ENCODE measurements at places on chromosomes 2 and 18.

DNA sequence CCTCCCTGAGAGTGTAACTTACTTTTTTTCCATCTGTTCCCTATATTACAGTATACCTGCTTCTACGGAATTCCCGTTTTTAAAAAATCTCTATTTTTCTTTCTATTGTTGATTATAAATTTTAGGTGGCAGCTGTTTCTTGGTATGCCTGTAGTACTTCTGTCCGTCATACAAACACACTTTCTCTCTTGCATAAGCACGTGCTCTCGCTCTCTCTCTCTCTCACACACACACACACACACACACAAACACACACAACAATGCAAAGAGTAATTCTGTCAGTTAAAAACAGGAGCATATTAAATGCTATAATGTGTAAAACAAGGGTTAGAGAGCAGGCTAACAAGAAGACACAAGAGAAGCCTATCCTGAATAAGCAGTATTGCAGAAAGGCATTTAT, 140.5 kb downstream of the THADA start:
- no peak for ATAC-seq

DNA sequence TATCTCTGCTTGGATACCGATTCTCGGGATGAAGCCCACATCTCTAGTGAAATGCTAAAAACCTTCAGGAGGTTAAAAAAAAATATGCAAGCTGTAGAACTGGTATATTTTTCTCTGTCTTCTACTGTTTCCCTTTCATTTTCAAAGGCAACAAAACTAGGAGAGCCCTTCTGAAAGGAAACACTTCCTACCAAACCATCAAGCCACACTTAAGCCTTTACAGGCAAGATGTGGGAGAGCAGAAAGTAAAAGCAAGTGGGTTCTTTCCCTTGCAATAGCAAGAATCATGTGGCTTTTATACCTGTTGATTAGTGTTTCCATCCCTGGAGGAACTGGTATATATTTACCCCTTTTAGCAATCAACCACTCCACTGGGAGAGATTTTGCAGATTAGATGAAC, 147.9 kb upstream of the ACAA2 start:
- no peak for ATAC-seq

DNA sequence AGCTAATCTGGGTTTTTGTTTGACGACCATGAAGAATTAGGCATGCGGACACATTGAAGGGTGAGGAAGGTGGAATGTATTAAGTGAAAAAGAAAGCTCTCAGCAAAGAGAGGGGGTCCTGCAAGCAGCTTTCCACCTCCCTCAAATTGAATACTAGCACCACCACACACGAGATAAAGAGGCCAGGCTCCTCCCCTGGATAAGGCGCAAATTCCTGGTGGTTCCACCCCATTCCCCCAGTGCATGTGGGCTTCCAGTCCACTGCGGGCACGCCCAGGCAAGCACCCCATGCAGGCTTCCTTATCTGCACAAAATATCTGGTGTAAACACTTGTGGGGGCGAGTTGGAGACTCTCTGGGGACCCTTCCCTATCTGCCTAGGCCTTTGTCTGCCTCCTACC, 857.3 kb downstream of the CPS1 start:
- no peak for ATAC-seq

GRCh38 chr2:146477383-146477782, 1367.4 kb upstream of the ACVR2A start:
- no peak for ATAC-seq

DNA sequence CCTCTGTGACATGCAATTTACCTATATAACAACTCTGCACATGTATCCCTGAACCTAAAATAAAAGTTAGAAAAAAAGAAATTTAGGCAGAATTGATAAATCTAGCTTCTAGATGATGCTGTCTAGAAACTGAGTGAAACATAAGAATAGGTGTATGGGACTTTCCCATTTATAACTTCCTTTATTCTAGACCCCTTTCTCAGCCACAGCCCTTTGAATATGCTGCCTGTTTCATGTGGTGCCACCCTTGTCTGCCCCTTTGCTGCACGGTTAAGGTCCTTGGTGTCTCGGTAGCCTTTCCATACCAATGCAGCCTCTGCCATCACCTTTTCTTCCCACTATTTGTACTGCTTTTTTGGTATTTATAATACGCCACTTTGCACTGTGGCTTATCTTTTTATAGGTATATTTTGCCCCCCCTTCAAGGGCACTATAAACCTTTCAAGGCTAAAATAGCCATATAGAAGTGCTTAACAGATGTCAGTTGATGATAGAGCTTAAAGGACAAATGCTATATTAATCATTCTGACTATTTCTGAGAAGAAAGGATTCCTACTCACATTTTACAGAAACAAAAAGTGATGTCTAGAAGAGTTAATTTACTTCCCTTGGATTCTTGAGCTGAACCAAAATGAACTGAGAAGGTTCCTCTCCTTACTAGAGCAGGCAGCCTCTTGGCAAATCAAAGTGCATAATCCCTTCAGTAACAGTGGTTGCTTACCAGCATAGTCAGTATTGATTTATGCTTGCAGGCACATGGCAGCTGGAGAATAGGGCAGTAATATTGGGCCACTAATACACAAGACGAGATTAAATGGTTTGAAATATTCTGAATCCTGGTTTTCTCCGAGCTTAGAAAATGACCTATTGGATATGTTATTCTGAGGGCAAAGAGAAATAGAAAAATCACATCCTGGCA, 88.1 kb upstream of the CYP26B1 start:
- no peak for ATAC-seq

- ATAC-seq: no peak
Observed at GRCh38 chr2:23585273-23586170, 200.5 kb downstream of the KLHL29 start.

- ATAC-seq: peak; percentile 24
Observed at GRCh38 chr18:68960355-68960754, 162.5 kb downstream of the CCDC102B start.

GRCh38 chr2:19219060-19219459, 139.4 kb downstream of the OSR1 start:
- ATAC-seq: no peak

DNA sequence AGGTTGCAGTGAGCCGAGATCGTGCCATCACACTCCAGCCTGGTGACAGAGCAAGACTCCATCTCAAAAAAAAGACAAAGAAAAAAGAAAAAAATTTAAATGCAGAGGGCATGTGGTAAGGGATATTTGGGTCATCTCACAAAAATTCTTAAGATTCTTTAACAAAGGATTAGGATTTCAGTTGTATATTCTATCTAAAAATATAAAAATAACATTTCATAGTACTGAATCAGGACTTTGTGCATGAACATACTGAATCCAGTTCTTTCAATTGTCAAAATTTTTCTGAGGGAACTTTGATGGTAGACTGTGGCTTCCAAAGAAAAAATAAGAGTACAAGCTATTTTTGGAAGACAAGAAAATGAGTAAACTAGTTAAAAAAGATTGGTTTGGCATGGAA, 6.5 kb upstream of the PPP3R1 start:
- ATAC-seq: no peak

DNA sequence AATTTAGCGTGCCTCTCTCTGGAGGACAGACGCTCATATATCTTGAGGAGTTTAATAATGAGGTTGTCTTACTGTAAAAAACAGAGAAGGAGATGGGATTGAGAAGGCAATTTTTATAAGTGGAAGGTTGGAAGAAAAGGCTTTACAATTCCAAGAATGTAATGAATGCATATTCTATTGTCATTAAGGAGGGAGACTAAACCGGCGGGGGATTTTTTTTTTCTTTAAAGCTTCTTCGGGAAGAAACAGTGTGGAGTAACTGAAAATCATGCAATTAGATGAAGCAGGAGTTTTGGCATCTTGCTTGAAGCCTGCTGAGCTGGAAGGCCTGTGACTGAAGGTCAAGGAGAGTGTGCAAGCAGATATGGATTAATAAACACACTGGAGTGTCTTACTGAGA, 124.4 kb downstream of the HRH4 start:
- ATAC-seq: no peak

DNA sequence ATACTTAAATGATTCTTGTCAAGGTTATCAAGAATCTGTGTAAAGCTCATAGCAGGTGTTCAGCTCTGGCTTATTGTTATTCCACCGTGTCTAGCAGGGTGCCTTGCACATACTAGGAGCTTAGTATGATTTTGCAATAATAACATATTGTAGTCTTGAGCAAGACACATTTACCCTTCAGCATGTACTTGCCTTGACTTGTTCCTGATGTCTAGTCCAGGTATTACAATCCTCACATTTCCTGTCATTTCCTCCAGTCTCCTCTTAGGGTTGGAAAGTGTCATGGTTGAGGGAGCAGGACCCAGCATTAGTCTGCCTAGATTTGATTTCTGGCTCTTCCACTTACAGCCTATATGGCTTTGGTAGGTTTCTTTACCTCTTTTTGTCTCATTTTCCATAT, 246.1 kb downstream of the RAD51AP2 start:
- no peak for ATAC-seq

- no peak for ATAC-seq
Observed at GRCh38 chr18:22697561-22697960, 235.6 kb upstream of the RBBP8 start.

DNA sequence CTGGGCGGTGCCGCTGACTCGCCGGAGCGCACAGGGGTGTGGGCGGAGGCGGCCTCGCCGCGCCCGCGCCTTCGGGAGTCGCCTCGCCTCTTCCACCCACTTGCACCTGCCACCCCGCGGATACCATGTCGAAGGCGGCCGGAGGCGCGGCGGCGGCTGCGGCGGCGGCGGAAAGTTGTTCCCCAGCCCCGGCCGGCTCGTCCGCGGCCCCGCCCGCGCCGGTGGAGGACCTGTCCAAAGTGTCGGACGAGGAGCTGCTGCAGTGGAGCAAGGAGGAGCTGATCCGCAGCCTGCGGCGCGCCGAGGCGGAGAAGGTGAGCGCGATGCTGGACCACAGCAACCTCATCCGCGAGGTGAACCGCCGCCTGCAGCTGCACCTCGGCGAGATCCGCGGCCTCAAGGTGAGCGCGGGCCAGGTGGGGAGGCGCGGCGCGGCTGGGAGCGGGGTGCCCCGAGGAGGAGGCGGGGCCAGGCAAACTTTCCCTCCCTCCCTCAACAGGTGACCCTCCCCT, 766 bp downstream of the CCDC85A start:
- ATAC-seq: no peak

GRCh38 chr2:190103144-190103543, 40.6 kb upstream of the MSTN start:
- ATAC-seq: no peak

GRCh38 chr2:207911856-207912255, 113.5 kb downstream of the PLEKHM3 start:
- ATAC-seq: no peak

All from stimulated activated memory B cell treated with anti-CD40 and anti-IgM and Interleukin-4, amounts not matched to agents 10 μg/mL and 1 μg/mL and 100 μg/mL, for 72 hours (primary cell).